Activated naive CD4-positive, alpha-beta T cell treated with anti-CD3 and anti-CD28 coated beads for 36 hours (primary cell): ENCODE measurements at places on chromosomes 4 and X.
A peak's percentile ranks its signal among the peaks of the same experiment; 100 is the strongest.

- DNase-seq: no peak
These were observed 137.8 kb downstream of the UCHL1 start for GRCh38 chr4:41394481-41394894.

GRCh38 chrX:20455001-20455400 lies 188.3 kb upstream of the RPS6KA3 start:
- DNase-seq: no peak

- peak; percentile 51 for DNase-seq
These were observed 772 bp upstream of the WNK3 start for GRCh38 chrX:54358424-54359211.

GRCh38 chr4:17187003-17187402 lies 288.6 kb upstream of the LDB2 start:
- no peak for DNase-seq

DNA sequence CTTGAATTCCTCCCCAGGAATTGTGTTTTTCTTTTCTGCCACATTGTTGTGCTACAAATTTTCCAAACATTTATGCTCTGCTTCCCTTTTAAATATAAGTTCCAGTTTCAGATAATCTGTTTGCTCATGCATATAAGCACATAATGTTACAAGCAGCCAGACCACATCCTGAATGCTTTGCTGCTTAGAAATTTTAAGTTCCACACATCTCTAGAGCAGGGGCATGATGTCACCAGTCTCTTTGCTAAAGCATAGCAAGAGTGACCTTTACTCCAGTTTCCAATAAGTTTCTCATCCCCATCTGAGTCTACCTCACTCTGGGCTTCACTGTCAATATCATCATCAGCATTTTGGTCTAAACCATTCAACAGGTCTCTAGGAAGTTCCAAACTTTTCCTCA lies 932.5 kb downstream of the SH3BGRL start:
- no peak for DNase-seq

DNA sequence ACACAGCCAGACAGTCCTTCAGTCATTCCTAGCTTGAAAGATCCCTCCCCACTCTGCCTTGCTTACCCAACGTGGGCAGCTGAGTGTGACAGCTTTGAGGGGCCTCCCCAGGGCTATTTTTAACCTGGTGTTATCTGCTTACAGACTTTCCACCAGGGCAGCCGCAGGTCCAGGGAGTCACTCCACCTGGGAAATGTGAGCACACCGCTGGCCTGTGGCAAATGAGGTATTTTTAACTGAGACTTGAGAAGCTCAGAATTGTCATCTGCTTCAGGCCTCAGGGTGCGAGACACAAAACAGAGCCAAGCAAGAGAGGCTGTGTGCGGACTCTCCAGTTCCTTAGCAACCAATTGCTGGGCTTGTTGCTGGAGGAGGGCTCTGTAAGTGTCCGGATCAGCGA lies 13.0 kb downstream of the CORIN start:
- no peak for DNase-seq

DNA sequence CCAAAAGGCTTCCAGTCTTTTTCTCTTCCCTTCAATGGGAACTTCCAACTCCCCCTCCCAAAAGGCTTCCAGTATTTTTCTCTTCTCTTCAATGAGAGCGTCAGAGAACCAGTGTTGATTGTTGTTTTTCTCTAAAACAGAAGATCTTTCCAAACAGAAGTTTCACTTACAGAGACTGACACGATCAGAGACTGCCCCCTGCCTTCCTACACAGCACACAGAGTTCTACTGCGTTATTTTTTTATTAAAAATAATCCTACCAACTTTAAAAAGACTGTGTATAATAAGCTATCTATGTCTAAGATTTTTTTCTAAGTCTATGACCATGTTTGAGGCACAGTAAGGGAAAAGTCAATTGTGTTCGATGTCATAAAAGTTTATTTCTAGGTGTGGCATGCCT lies 3.5 kb upstream of the HTR2C start:
- no peak for DNase-seq

DNA sequence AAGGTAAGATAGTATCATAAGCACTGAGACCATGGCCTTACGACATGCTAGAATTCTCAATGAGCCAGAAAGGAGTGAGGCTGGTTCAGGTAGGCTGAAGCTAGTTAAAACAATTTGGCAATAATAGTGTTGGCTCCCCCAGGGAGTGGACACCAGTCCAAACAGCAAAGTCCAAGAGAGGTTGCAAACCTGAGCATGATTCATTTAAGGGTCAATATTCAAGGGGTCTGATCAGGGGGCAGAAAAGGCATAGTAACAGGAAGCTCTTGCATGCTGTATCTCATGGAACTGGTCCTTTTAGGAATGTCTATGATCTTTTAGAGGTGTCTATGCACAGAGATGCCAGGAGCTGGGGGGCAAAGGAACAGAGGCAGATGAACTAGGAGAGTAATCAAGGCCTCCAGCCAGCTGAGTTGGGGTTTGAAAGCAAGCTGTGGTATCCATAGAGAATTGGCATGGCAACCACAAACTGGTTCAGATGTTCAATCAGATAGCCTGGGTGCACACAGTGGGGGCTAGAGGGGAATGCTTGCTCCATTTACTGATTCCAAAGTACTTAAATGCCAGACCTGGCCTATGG lies 5.1 kb downstream of the GJB1 start:
- no peak for DNase-seq

DNA sequence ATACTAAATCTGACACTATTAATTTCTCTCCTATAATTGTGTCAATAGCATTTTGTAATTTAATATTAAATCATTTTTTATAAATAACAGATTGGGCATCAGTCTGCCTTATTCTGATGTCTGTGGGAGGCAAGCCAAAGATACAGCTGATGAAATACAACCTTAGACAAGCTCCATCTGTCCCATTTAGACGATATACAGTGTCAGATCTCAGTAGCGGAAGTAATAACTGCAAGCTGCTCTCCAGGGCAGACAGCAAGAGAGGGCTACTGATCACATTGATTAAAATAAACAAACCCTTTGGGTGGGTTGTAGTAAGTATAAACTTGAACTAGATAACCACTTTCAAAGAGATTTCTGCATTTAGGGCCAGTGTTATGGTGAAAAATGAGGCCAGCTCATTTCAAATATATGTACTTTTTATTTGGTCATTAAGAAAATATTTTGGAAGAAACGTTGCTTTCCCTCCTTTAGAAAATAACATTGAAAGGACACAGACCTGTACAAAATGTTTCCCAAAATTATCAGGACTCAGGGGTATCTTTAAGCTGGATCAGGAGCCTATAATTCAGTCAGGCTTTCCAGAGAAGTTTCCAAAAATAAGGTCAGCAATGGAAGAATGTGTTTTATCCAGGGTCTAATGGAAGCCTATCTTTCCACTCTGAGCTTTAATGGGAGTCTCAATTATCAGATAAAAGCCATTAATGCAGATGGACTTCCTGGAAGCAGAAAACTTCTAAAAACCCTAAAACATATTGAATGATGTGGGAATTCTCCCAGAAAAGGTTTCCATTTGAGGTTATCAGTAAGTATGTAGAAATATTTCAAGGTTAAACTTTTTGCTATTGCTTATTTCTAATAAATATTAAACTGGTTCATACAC lies 1028.8 kb upstream of the IGFBP7 start:
- no peak for DNase-seq

DNA sequence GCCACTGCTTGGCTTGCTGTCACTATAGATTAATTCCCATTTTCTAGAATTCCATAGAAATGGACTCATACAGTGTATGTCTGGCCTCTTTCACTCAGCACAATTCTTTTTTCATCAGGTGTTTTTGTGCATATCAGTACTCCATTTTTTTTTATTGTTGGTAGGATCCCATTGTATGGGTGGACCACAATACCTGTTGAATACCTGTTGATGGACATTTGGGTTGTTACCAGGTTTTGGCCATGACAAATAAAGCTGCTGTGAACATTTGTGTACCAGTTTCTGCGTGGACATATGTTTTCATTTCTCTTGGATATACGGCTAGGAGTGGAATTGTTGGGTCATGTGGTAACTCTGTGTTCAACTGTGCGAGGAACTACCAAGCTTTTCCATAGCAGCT lies 14.9 kb downstream of the ZFP92 start:
- no peak for DNase-seq

DNA sequence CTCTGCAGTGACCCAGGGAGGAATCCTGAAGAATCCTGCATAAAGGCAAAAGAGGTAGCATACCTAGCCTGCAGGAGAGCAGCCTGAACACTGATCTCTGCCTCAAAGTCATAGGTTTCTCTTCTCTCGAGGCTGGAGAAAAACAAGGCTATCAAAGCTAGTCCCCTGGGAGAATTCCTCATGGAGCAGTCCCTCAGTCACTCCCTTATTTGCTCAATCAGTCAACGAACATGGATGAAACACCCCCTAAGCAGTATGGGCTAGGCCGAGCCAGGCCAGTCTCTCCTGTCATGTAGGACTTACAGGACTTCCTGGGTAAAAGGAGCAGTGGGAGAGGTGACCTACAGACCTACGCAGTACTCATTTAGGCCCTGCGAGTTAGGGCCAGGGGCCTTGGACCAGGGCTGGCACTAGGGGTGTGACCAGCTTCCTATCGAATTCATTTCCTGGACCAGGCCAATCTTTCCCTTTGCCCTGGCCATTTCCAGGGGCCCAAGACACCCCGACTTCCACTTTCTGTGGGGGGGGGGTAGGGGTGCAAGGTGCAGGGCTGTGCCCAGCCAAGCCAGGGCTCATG lies 164.1 kb downstream of the EFNB1 start:
- no peak for DNase-seq

- DNase-seq: no peak
These were observed 41.0 kb upstream of the PDLIM5 start for GRCh38 chr4:94410678-94411206.

DNA sequence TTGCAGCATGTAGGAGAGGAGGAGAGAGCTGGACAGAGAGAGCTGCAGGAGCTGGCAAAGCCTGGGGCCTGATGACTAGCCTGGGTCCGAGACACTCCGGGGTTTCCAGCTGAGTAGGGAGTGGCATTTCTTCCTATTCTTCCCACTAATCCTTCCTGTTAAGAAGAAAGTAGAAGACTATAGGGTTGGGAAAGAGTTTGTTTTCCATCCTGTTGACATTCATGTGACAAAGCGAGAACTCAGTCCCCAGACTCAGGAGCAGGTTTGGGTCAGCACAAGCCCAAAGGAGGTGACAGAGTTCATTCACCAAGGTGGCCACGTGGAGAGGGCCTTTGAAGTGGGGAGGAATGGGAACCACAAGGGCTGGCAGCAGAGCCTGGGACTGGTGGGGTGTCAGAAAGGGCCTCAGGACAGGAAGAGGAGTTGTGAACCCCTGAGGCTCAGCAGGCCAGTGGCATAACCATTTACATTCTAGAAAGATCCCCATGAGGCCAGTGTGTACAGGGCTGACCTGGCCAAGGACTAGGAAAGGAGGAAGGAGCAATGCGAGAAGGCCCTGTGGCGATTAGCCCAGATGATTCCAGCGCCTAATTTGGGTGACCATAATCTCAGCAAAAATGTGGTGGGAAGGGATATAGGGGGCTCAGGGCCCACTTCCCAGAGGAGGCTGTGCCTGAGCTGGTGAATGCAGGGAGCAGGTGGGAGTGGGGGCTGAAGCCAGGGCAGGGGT lies 3.3 kb upstream of the HAUS3 start:
- no peak for DNase-seq

GRCh38 chr4:28317221-28317620 lies 1456.6 kb downstream of the STIM2 start:
- DNase-seq: no peak

GRCh38 chrX:63754136-63754859 lies 30.7 kb downstream of the ARHGEF9 start:
- peak; percentile 32 for DNase-seq
